ENCODE measurements at places on chromosomes 5 and 9.

- no peak for DNase-seq
Observed at GRCh38 chr9:117315236-117315635, 99.6 kb downstream of the ASTN2 start.

GRCh38 chr5:93584596-93585040 lies 1.6 kb downstream of the NR2F1 start:
- DNase-seq, result no peak

DNA sequence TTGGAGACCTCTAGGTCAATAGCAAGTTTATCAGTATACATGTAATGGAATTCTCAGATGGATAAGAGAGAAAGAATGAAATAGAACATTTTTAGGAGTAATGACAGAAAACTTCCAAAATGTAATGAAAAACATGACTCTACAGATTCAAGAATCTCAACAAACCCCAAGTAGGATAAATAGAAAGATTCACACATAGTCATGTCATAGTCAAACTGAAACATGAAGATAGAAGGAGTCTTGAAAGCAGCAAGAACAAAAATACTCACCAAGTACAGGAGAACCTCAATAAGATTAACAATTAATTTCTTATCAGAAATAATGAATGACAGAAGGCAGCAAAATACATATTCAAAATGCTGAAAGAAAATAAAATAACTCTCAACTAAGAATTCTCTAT lies 164.5 kb downstream of the SPATA31D1 start:
- DNase-seq, result no peak

- DNase-seq, result no peak
Observed at GRCh38 chr5:150246429-150246828, 43.1 kb downstream of the CAMK2A start.

Data from hindlimb muscle (tissue), 1 donor.